Fibroblast of upper back skin (primary cell): ENCODE measurements at places on chromosomes 11 and 22.

DNA sequence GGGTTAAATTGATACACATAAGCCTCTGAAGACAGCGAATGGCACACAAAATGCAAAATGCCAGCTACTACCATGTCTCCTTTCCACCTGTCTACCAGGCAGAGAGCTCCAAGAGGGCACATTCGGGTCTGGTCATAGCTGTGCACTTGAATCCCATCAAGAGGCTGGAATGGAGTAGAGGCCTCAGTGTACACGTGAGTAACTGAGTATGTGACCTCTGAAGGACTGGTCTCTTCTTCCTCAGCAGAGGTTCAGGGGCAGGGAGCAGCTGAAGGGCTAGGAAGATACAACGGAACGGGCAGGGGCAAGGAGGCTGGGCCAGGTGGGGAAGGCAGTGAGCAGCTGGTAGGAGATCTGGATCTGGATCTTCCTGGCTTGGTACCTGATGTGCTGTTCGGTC lies 56.3 kb upstream of the PHOX2A start:
- DNase-seq, result no peak

- DNase-seq, result no peak
Observed at GRCh38 chr11:117495357-117495756, 167.7 kb downstream of the CEP164 start.

DNA sequence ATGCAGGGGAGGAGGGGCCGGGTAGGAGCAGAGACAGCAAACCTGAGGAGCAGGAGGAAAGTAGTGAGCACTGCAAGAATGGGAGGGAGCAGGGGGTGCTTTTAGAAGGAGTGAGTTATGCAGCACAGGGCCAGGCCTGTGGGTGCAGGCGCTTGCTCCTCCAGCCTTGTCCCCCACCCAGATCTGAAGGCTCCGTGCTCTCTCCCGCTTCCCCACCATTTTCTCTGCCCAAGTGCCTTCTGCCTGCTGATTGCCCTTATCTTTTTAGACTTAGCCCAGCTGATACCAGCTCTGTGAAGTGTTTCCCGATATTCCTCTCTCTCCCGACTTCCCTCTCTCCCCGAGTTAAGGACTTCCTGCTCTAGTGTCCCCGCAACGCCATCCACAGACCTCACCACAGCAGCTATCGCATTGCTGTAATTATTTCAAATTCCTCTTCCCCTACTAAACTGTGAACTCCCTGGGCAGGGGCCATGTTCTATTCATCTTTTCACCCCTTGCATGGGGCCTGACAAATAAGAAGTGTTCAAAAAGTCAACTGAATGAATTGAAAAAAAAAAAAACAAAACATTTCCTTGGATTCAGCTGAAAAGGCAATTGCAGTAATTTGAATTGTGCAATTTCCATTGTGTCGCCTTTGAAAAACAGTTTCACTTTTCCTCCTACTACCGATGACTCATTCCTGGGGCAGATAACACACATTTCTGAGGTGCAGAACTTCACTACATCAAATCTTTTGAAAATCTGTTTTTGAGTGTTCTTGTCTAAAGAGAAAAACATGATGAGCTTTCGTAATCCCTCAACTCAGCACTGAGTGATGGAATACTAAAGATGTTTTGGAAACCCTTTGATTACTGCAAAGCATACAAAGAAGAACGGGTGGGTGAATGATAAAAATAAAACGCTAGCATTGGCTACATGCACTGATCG lies 69.7 kb upstream of the BMAL1 start:
- peak; percentile 89 for DNase-seq

DNA sequence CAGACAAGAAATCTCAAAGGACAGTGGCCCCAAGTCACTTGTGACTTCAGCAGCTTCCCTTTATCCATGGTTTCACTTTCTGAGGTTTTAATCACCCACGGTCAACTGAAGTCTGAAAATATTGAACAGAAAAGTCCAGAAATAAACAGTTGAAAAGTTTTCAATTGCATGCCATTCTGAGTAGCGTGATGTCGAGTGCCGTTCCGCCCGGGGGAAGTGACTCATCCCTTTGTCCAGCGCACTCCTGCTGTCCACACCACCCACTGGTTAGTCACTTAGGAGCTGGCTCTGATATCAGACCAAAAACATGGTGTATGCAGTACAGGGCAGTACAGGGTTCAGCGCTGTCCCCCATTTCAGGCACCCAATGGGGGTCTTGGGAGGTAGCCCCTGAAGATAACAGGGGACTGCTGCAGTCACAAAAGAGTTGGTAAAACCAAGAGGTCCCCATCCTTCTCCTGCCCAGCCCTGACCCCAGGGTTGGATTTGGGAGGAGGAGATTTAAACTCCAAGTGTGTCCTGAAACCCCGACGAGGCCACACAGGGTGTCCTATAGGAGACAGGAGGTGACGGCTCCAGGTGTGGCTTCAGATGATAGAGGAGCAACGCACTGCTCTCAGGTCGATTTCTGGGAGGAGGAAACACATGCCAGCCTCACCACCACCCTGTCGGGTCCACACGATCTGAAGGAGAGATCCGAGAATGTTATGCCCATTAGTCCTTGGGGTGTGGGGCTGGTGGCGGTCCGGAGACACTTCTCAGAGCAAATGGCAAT lies 390.1 kb downstream of the CTTN start:
- DNase-seq, result peak; percentile 36

DNA sequence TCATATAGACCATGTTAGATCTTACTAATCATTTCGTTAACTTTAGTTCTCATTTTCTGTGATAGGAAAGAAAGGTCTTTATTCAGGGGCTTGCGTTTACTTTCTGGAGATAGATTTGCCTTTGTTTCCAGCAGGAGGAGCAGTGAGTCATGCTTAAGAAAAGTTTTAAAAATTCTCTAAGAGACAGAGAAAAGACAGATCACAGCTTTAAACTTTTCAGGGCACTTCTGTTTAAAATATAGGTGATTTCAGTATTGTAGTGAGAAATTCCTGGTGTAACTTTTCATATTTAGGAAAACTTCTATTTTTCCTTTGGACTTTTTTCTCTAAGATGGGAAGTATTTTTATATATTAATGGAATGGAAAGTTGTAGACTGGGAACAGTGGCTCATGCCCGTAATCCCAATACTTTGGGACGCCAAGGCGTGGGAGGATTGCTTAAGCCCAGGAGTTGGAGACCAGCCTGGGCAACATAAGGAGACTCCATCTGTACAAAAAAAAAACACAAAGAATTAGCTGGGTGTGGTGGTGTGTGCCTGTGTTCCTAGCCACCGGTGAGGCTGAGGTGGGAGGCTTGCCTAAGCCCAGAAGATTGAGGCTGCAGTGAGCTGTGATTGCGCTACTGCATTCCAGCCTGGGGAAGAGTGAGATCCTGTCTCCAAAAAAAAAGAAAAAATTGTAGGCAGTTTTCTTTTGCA lies 60.3 kb downstream of the ATXN10 start:
- peak; percentile 30 for DNase-seq

GRCh38 chr11:10233581-10233980 lies 60.4 kb downstream of the SBF2 start:
- DNase-seq, result peak; percentile 85

DNA sequence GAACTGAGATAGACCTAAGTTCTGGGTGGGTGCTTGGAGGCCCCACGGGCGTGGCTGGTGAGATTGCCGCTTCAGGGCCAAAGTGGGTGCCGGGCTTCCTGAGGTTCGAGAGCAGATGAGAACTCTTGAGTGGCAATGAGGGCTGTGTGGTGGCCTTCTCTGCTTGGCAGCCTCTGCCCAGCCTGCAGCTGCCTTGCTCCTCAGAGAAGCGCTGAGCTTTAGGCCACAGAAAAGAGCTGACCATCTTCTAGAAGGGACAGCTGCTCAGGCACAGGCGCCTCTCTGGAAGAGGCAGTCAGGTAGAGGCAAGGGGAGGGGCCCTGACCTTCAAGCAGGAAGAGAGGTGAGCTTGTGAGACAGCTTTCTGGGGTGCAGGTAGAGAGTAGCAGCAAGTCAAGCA lies 72.8 kb downstream of the MED15 start:
- DNase-seq, result no peak

- DNase-seq, result peak; percentile 22
Observed at GRCh38 chr11:94315664-94316063, 11.3 kb downstream of the IZUMO1R start.

DNA sequence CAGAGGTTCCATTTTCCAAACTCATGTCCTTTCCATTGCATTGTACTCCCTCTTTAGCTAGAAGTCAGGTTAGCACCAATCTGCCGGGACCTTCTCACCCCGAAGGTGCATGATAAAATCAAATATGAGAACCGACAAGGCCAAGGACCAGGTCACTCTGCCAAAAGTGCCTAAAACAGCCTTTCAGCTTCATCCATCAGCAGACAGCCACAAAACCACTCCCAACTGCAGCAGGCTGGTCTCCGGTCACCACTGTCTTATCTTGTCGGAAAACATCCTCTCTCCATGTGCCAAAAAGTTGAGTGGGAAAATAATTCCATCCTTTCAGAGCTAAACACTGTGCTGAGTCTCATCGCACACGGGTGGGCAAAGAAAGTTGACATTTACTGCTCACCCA lies 1.4 kb downstream of the PI4KA start:
- no peak for DNase-seq
